Osteoblast (primary cell): ENCODE measurements at places on chromosomes 16 and 17. TPM values are rescaled to one million over a fixed set of nuclear protein-coding genes. Genes with fewer than 3 reads are reported as not detected.

Gene CCNF
- total RNA-seq = 6.9 and 7.4 TPM in 2 replicates

Gene LASP1
- 215 and 228 TPM in 2 replicates for total RNA-seq

Gene CSH2
- not detected in 2 replicates for total RNA-seq

Gene ABCA6
- total RNA-seq = 30.4 and 31.8 TPM in 2 replicates

Gene MILR1
- total RNA-seq = 12.3 and 27.7 TPM in 2 replicates

Gene C16orf89
- total RNA-seq = 0.59 TPM in 1 of 2 replicates, not detected in the other

Gene DBNDD1
- 0.29 and 1.1 TPM in 2 replicates for total RNA-seq

Gene TK1
- 17.7 and 23.9 TPM in 2 replicates for total RNA-seq

Gene PYDC1
- not detected in 2 replicates for total RNA-seq

Gene CACNA1H
- under 0.01 TPM in 2 replicates for total RNA-seq

Gene GNPTG
- 67.8 and 69.1 TPM in 2 replicates for total RNA-seq

Gene UTS2R
- total RNA-seq = not detected in 2 replicates

Gene BCL6B
- total RNA-seq = not detected in 2 replicates

Gene SLFN13
- 2.1 and 2.5 TPM in 2 replicates for total RNA-seq

Gene BEAN1
- total RNA-seq = 0.29 and 0.36 TPM in 2 replicates

Gene CRISPLD2
- 40.2 and 122 TPM in 2 replicates for total RNA-seq

Gene SOX8
- under 0.01 TPM in 1 of 2 replicates, not detected in the other for total RNA-seq

Gene C16orf96
- under 0.01 TPM in 1 of 2 replicates, not detected in the other for total RNA-seq

Gene STAT5B
- total RNA-seq = 22.8 and 23.6 TPM in 2 replicates

Gene LRRC37A
- 2.4 and 6.2 TPM in 2 replicates for total RNA-seq
